ENCODE measurements at places on chromosomes 2 and 18. TPM values are rescaled to one million over a fixed set of nuclear protein-coding genes. Genes with fewer than 3 reads are reported as not detected.
A peak's percentile ranks its signal among the peaks of the same experiment; 100 is the strongest.

The POMC gene
- total RNA-seq: 5.2 TPM

- DNase-seq: no peak
Observed at GRCh38 chr2:223469270-223470046, 132.7 kb downstream of the SCG2 start.

DNA sequence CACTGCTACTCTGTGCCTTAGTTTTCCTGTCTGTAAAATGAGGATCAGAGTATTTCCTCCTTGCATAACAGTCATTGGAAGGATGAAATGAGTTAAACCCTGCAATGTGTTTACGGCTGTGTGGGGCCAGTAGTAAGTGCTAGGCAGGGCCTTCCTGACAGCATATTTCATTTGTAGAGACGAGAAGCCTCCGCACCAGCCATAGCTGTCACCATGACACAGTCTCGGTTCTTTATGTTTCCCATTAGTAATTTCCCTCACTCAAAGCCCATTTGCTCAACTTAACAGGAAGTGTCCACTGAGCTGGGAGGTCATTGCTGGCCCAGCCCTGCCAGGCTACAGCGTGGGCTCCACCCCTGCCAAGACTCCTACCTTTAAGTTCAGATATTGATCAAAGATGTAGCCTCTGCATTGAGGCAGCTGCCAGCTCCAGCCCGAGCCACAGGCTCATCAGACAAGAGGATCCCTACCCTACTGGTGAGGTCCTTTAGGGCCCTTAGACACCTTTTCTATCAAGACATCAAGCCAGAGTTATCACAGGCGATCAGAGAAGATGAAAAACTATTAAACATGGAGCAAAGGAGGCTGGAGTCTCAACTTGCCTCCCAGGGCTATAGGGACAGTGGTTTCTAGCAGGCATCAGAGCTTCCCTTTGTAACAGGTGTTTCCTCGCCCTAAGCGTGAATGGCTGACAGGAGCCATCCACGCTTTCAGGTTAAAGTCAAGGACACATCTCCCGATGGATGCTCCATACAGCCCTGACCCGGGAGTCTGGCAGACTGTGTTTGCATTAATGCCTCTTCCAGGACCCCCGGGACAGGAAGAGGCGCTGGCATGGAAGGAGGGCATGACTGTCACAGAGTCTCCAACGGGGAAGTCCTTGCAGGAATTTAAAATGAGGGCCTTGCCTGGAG is 251.7 kb downstream of the NDUFA10 start:
- no peak for DNase-seq

GRCh38 chr2:240129731-240130392 is 6.2 kb downstream of the COPS9 start:
- no peak for DNase-seq

DNA sequence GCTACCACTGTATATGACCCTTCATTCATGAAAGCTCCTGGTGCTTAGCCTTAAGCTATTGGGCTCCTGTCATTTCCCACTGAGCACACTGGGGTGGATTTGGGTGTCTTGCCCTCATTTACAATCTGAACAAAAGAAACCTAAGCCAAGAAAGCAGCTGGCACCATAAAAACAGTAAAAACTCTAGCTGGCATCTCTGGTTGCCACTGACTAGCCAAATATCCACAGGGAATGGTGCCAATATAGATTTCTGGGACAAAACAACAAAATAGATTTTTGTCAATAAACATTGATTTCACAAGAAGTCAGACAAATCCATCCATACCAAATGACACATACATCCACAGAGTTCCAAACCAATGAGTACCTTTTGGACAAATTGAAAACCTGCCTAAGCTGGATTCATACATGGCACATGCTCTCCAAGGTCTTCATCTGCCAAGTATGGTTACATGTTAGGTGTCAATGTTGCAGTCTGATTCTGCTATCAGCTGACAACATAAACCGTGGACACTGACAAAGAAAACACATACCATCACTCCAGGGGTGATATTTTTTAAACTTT is 1081.5 kb upstream of the ZEB2 start:
- no peak for DNase-seq

GRCh38 chr2:97673182-97673914 is 3.8 kb downstream of the C2orf92 start:
- DNase-seq: no peak

DNA sequence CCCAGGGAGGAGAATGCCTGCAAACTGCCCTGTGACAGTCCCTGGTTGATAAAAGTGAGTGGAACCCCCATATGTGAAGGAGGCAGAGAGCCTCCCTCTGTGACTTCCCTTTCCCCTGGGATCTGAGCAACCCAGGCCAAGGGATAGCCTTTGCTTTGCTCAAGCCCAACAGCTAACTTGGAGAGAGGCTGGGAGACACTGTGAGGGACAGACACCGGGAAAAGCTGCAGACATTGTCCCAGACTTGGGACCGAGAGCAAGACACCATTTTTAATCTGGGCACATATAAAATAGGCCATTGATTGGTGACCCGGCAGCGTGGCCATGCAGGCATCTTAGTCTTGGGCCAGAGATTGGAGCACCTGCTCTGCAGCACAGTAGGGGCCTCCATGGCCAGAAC is 96.1 kb upstream of the SALL3 start:
- DNase-seq: no peak

The PELI1 gene
- 51.1 TPM for total RNA-seq

The TM4SF20 gene
- total RNA-seq: not detected

The SLC8A1 gene
- total RNA-seq: not detected

- DNase-seq: peak; percentile 70
Observed at GRCh38 chr2:85390941-85391669, 19.1 kb downstream of the CAPG start.

DNA sequence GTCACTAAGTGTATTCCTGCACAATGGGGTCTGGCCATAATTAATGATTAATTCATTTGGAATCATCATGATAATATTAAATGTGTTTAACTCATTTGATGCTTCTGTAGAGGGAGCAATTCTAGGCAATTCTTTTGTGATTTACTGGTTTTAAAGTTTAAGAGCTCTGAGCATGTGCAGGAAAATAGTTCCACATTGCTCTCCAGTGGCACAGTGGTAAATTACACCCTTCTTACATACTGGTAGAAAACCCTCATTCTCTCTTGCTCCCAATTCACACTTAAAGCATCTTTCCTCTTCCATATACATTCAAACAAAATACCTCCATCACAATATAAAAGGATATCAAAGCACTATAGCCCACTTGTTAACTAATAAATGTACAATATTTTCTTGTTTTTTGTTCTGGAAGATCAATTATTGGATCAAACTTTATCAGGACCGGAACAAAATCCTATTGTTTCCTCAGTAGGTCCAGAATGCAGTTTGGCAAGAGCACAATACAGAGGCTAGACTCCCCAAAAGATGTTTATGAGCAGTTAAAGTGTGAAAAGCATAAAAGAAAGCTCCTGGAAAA is 844.3 kb downstream of the MBD2 start:
- no peak for DNase-seq

The BIRC6 gene
- total RNA-seq: 191 TPM

GRCh38 chr18:9513971-9514512 is 38.7 kb downstream of the RALBP1 start:
- DNase-seq: no peak

The CCDC74A gene
- 2.1 TPM for total RNA-seq

GRCh38 chr2:19138264-19138825 is 220.1 kb downstream of the OSR1 start:
- DNase-seq: no peak

The CIB4 gene
- total RNA-seq: not detected

DNA sequence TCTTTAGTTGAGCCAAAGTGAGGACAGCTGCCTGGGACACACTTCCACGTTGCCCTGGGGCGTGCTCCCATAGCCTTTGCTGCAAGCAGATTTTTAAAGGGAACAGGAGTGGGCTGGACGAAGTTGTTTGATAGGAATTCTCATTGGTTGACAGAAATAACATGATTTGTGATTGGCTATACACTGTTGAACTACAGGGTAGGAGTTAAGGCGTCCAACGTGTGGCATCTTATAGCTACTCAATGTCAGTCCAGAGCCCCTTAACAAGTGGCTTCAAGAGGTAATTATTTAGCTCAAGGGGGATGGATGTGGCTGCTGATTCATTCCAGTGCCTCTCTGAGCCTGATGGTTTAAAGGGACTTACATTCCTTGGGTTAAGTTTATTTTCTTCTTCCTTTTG is 65.5 kb downstream of the ACAA2 start:
- no peak for DNase-seq

- no peak for DNase-seq
Observed at GRCh38 chr2:7108792-7109532, 191.8 kb downstream of the RNF144A start.

DNA sequence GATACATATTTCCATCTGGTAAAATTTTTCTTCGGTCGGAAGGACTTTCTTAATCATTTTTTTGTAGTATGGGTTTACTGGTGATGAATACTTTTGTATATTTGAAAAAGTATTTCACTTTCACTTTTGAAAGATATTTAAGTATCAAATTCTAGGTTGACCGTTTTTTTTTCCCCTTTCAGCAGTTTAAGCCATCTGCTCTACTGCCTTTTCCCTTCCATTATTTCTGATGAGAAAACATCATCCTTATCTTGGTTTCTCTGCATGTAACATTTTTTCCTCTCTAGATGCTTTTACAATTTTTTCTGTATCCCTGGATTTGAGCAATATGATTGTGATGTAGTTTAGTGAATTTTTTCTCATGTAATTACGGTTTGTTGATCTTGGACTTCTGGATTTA is 87.0 kb downstream of the MTX2 start:
- no peak for DNase-seq

- no peak for DNase-seq
Observed at GRCh38 chr2:173090973-173091660, 15.5 kb downstream of the MAP3K20 start.

DNA sequence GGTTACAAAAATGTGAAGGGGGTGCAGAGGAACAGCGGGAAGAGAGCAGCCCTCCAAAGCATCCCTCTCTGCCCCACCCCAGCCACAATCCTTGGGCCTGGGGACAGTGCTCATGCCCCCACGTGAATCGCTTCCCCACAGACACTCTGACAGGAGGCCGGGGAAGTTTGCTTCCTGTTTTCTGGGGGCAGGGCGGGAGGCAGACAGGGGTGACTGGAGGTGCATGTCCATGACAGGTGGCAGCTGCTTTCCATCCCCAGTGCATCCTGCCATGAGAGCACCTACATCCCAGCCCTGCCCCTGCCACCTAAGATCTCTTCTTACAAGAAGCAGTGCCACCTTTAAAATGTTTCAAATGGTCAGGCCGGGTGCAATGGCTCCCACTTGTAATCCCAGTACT is 47.2 kb upstream of the UBE2F start:
- no peak for DNase-seq

GRCh38 chr18:62767321-62767720 is 52.0 kb downstream of the PHLPP1 start:
- DNase-seq: no peak

- DNase-seq: no peak
Observed at GRCh38 chr2:56127463-56128152, 56.2 kb upstream of the CCDC85A start.

DNA sequence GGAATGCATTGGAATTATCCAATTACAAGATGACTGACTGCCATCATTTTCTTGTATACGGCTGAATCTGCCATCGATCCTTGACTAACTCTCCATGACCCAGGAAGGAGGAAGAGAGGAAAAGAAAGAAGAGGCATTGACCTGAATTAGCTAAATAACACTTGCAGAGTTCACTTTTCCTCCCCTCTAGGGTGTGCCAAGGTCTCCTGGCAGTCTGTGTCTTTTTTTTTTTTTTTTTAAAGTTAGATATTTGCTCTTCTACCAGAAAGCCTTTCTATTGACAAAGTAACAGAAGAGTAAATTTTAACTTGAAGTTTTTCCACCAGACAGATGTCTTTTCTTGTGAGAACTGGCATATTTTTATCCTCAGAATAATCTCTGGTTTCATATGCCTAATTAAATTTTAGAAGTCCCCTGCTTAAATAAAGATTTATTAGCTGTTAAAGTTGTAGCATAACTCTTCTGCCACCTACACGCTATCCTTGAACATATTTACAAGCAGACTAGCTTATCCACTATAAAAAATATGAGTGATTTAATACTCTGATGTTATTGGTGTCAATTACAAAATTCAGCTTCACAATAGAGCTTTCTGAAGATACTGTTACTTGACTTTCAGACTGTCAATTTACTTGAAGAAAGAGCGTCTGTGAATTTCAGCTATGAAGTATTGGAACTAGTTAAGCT is 171.7 kb upstream of the ETAA1 start:
- DNase-seq: no peak

The LYPD1 gene
- not detected for total RNA-seq

DNA sequence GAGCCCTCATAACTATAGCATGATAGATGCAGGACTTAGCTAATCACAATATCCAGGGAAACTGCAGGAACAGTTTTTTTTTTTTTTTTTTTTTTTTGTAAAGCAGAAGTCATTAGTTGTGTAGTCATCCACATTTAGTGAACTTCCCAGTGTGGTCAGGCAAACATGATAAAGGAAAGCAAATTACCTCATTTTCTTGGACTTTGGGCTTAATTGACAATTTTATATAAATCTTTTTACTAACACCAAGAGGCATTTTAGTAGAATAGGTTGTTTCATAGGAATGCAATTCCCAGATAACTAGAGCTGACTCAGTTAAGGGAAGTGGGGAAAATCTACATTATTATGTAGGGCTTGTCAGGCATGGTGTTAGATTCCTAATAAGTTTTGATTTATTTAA is 142.7 kb upstream of the GCFC2 start:
- DNase-seq: no peak

GRCh38 chr18:69683176-69683575 is 264.5 kb downstream of the CD226 start:
- DNase-seq: no peak
